Skin of body (tissue), 3 donors: ENCODE measurements at places on chromosomes 6 and 20. TPM values are rescaled to one million over a fixed set of nuclear protein-coding genes. Genes with fewer than 3 reads are reported as not detected.

- no peak for DNase-seq
Observed at GRCh38 chr20:62841705-62842212, 19.9 kb downstream of the TCFL5 start.

- DNase-seq: no peak
Observed at GRCh38 chr6:26439151-26440125, 866 bp upstream of the BTN3A3 start.

- DNase-seq: no peak
Observed at GRCh38 chr6:44453146-44453545, 65.6 kb downstream of the CDC5L start.

DNA sequence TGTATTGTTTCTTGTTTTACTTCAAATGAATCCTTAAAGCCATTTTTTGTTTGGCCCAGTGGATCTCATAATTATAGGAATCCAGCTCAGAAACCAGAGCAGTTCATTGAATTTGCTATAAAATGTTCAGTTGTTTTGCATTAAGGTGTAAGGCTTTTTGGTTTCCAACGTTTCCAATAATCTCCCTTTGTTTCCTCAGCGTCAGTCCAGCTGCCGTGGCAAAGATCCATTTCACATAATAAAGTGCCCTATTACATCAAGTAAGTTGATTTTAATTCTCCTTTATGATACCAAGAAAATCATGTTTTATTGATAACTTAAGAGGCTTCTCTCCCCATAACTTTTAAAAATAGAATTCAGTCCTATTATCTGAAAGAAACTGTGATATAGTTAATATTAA is 472.6 kb downstream of the UTRN start:
- no peak for DNase-seq

- DNase-seq: no peak
Observed at GRCh38 chr6:46340246-46340645, 151.0 kb downstream of the RCAN2 start.

DNA sequence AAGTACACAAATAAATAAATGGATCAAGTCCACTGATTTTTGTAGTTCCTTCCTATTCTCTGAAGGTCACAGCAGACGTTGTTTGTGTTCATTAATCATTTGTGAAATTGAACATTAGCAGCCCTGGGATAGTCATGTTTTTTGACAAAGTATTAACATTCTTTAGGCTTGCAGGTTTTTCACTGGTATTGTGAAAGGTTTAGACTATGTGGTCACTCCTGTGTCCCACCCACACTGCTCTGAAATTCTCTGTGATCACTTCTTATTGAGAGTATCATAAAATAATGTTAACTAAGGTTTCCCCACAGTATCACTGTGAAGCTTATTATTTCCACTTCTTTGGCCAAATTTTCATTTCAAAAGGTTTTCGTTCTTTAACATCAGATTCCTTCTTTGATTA is 3.5 kb downstream of the FAM83B start:
- DNase-seq: no peak

DNA sequence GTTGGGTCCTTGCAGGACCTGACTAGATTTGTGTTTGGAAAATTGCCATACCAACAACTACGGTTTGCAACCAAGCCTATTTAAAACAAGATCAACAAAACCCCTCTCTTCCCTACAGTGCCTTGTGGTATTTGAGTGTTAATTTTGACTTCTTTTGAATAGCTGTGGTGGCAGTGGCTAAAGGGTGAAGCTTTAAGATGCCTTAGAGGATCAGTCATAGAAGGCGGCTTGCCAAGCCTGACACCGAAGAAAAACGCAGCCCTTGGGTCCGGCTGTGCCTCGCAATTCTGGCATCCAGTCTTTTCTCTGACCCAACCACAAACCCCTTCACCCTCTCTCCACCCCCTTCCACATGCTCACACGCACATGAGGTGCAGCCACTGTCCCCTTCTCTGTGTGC is 32.6 kb downstream of the BMP6 start:
- no peak for DNase-seq

DNA sequence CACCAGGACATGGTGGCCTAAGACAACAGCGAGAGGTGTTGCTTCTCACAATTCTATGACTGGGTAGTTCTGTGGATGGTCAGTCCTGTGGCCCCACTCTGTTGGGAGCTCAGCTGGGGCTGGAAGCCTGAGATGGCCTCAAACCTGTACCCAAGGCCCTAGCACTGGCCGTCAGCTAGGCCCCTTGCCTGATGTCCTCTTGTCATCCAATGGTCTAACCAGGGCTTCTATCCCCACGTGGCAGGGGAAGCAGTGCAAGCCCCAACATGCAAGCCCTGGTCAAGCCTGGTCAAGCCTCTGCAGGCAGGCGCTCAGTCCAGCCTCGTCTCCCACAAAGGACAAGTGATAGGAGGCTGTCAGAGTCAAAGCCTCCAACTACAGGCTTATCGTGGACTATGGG is 196.5 kb upstream of the CST7 start:
- no peak for DNase-seq

- no peak for DNase-seq
Observed at GRCh38 chr6:113742342-113742741, 114.8 kb upstream of the MARCKS start.

GRCh38 chr6:160767647-160768019 is 65.6 kb downstream of the PLG start:
- no peak for DNase-seq

DNA sequence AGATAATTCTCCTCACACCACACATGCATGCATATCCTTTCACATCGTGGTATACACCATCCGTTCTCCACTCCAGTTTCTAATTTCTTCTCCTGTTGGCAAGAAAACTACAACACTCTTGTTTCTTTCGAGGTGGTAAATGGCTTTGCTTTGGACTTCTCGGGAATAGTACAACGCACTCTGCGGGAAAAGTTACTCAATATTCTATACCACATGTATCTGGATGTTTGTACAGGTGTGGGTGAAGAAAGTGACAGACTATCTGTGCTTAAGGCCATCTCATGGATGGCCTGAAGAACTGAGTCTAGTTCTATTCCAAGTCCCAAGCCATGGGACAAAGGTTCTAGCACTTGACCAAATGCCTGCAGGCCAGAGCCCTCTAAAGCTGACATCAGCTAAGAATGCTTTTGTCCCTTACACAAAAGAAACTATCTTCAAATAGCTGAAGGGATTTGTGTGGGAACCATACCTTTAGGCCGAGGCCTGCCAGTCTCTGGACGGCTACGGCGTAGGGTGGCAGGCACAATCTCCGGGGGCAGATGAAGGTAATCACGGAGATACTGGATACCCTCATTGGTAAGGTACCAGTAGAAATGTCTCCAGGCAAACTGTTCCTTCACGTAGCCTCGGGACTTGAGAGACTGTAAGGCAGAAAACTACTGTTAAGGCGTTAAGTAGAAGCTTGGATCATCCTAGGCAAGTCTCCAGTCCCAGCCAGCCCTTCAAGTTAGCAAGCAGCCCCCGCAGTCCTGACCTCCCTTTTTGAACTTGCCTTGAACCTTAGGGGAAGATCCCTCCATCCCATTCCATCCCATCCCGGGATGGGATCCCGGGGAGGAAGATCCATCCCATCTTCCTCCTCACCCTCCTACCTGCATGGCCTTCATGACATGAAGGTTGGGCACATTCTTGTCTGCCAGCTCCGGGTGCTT is 1.4 kb downstream of the RPS10 start:
- no peak for DNase-seq

GRCh38 chr6:170058878-170059485 is 231.9 kb downstream of the DLL1 start:
- DNase-seq: no peak

GRCh38 chr6:22473991-22474682 is 95.2 kb upstream of the HDGFL1 start:
- DNase-seq: no peak

DNA sequence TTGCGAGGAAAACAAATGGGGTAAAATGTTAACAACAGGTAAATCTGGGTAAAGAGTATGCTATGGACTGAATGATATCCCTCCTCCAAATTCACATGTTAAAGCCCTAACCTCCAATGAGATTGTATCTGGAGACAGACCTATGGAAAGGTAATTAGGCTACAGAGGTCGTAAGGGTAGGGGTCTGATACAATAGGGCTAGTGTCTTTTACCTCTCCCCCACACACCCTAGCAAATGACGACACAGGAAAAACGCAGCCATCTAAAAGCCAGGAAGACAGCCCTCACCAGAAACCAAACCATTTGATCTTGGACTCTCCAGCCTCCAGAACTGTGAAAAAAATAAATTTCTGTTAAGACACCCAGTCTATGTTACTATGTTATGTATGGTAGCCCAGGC is 20.6 kb upstream of the FBXO9 start:
- no peak for DNase-seq

DNA sequence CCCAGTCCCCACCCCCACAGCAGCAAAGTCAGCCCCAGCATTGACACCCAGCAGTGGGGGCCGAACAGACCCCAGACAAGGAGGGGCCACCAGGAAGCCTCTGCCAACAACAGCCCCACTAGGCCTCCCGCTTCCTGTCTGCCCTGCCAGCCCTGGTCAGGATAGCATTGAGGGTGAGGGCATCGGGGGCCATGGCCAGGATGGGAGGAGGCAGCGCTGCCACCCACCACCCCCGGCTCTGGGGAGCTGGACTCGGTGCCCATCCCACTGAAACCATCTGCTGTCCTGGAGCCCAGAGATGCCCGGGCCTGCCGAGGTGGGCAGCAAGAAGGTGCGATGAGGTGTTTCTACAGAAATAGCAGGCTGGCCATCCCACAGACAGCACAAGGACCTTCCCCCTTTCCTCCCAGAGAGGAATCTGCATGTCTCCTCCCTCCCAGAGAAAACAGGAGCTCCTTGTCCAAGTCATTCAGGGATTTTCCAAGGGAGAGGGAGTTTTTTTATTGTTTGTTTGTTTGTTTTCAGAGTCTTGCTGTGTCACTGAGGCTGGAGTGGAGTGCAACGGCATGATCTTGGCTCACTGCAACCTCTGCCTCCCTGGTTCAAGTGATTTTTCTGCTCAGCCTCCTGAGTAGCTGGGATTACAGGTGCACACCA is 62.1 kb upstream of the BHLHE23 start:
- DNase-seq: no peak

DNA sequence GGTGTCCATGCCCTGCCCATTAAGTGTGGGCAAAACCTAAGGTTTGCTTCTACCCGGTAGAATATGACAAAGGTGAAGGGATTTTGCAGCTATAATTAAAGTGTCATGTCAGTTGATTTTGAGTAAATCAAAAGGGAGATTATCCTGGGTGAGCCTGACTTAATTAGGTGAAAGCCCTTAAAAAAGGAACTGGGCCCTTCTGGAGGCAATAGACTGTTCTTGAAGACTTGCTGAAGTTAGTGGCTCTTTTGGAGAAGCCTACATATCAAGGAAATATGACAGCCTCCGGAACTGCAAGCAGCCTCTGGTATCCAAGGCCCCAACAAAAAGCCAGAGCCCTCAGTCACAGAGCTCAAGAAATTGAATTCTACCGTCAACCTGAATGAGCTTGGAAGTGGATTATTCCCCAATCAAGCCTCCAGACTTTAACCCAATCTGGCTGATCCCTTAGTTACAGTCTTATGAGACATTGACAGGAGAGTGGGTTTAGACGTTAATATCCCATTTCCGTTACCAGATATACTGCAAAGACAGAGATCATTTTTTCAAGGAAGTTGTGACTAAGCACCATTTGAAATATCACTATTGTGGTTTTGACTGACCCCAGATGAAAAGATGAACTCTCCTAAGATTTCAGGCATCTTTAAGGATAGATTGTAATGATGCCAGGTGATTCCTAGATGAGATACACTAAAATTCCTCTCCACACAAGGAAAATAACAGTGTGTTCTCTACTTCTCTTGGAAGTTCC is 303.4 kb downstream of the PLCB1 start:
- DNase-seq: no peak

- no peak for DNase-seq
Observed at GRCh38 chr6:46473881-46474280, 17.4 kb downstream of the RCAN2 start.

The NFATC2 gene
- 6.0 TPM for total RNA-seq

The SCUBE3 gene
- 2.4 TPM for total RNA-seq

The FLRT3 gene
- total RNA-seq: 50.4 TPM

The GSTA4 gene
- total RNA-seq: 47.8 TPM

The BFSP1 gene
- 1.3 TPM for total RNA-seq

The BPIFA1 gene
- total RNA-seq: not detected

The PEX3 gene
- 21.4 TPM for total RNA-seq

The KIAA1755 gene
- total RNA-seq: 1.3 TPM

The PEDS1 gene
- total RNA-seq: 7.1 TPM
